GDM1 (cell line): ENCODE measurements at places on chromosomes 11 and 22.

GRCh38 chr11:134674974-134675373 lies 262.9 kb upstream of the B3GAT1 start:
- DNase-seq, result no peak

DNA sequence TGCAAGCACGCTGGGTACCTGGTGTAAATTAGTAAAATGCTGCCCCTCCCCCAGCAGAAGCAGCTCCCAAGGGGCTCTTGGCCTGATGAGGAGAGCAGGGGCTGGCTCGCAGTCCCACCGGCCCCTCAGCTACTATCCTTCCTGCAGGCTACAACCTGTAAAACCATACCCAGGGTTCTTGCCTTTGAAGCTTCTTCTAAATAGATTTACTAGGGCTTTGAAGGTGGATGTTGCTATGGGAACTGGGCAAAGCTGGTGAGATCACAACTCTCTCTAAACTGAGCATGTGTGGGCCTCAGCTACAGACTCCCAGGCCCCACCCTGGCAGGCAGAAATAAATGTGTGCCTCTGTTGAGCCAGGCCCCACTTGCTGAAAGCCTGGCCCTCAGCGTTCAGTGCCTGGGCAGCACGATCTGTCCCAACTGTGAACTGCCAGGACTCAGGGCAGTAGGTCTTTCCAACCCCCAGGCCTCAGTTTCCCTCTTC lies 18.5 kb downstream of the CD5 start:
- no peak for DNase-seq

- no peak for DNase-seq
These were observed 8.1 kb upstream of the RNF185 start for GRCh38 chr22:31151872-31152271.

- no peak for DNase-seq
These were observed 866.0 kb downstream of the BRD1 start for GRCh38 chr22:48961705-48962104.

DNA sequence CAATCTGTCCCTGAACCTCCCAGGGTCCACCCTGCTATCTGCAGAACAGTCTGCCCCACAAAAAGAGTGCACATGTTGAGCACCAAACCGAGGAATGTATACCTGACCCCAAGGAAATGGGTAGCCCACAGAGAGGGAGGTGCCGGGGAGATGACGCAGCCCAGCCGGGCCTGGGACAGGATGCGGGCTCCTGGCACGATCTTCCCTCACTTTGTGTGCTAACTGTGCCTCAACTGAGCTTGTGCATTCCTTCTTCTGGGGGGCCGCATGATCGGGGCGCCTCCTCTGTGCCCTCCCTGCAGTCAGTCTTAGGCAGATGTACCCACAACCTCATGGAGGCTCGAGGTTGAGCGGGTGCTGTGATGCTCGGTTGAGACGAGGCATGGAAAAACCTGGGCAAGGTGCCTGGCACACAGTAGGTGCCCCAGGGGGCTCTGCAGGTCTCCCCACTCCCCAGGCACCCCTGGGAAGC lies 2.4 kb downstream of the GAS2L1 start:
- no peak for DNase-seq

- no peak for DNase-seq
These were observed 3.2 kb upstream of the POGLUT3 start for GRCh38 chr11:108501396-108501795.

- no peak for DNase-seq
These were observed 3.1 kb upstream of the ADORA2A start for GRCh38 chr22:24424001-24424900.

GRCh38 chr11:69352715-69353319 lies 58.9 kb downstream of the MYEOV start:
- DNase-seq, result peak; percentile 12

GRCh38 chr11:44286911-44287310 lies 23.0 kb downstream of the ALX4 start:
- no peak for DNase-seq

DNA sequence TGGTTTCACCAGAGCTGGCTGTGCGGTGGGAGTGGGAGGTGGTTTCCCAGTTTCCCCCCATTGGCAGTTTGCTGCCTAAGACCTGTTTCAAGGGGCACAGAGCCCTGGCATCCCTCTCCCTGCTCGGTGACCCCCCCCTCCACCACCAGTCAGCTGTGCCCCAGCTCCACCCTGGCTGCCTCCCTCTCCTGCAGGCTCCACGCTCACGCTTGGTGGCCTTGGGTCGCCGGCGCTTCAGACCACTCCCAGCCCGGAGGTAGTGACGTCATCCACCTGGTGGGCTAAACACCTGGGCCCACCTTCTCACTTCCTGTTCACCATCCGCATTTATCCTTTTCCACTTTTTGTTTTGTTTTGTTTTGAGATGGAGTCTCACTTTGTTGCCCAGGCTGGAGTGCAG lies 7.8 kb downstream of the GAL start:
- no peak for DNase-seq

GRCh38 chr11:133732109-133732674 lies 113.1 kb downstream of the SPATA19 start:
- DNase-seq, result no peak

DNA sequence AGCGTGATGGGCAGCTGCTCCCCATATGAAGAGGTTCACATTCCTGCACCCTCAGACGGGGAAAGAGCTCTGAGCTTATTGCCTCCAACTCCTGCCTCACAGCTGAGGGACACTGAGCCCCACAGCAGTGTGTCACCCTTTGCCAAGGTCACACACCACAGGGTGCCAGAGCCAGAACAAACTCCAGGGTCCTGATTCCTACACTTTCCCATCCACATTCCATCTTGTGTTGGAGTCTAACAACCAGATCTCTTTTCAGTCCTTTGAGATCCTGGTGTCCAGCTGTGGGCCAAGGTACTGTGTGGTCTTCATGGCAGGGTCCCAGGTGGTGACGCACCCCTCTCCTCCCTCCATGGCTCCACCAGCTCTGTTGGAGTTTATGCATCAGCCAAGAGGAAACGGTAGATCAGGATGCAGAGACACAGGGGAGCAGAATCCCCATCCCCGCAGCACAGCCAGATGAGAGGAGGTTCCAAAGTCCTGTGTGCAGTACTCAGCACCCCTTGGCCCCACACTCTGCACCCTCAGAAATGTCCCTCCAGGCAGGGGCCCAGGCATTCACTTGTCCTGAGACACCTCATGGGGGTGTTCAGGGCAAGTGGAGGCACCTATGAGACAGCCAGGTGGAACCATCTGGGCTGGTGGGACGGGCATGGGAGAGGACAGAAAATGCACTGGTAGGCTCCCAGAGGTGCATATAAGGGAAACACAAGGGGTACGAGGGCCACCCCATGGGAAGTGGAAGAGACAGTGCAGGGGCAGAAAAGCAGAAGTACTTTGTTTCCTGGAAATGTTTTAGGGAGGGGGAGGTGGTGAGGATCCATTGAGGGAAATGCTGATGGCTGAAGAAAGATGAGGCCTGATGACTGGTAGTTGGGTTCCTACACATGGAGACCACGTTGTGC lies 32.6 kb upstream of the GNAZ start:
- no peak for DNase-seq

GRCh38 chr11:66207816-66208215 lies 60.6 kb upstream of the RAB1B start:
- DNase-seq, result no peak

DNA sequence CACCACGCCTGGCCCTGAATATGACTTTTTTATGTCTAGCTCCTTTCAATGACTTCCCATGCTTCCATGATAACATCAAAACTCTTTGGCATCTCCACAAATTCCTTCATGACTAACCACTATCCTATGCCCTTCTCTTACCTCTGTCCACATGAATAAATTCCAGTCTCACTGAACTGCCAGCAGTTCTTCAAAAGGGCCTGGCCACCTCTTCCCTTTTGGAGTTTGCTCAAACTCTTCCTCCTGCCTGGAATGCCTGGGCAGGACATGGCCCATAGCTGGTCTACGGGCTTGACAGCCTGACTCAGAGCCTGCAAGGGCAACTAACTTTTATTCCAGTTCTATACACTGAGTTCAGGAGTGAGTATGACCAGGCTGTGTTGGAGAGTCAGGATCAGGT lies 41.8 kb upstream of the ZBTB16 start:
- DNase-seq, result no peak

GRCh38 chr11:8335683-8336082 lies 72.0 kb upstream of the LMO1 start:
- DNase-seq, result no peak

- no peak for DNase-seq
These were observed 2.6 kb upstream of the APOL6 start for GRCh38 chr22:35645646-35646045.

GRCh38 chr11:5380740-5381342 lies 2.8 kb upstream of the OR51M1 start:
- DNase-seq, result peak; percentile 19

DNA sequence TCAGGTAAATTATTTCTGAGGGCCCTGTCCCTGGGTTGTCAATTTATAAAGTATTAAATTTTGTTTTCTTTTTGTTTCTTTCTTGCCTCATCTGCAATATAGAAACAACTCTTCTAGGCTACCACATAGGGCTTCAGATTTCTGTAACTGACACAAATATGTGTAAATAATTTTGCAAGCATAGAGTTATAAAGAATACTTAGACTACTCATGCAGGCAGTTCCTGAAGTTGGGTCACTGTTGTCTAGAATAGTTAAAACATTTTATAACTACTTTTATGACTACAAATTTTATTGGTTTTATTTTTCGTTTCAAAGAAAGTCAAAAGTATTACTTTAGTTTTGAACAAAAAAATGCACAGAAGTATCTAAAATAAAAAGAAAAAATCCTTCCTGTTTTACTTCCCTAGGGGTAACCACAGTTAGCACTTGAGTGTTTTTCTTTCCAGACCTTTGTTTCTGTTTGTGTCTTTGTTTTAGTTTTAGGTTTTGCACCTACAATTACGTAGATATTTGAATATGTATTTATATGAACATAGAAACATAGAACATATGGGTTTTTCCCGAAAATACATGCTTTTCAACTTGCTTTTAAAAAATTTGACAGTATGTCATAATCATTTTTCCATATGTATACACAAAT lies 12.4 kb upstream of the TMEM123 start:
- no peak for DNase-seq

DNA sequence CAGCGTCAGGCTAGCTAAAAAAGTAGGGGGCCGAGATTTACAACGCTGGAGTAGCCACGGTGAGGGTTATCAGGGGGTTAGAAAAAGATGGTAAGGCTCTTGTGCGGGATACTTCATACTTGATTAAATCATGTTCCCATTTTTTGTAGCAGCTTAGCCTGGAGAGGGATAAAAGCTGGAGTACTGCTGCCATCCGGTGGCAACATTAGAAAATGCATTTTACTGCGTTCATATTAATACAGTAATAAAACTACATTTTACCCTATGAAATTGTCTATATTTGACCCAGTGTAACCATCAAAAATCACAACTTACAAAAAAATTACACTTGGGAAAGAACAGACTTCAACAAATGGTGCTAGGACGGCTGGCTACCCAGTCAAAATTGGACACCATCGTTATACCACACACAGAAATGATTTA lies 17.3 kb downstream of the RPUSD4 start:
- DNase-seq, result no peak

DNA sequence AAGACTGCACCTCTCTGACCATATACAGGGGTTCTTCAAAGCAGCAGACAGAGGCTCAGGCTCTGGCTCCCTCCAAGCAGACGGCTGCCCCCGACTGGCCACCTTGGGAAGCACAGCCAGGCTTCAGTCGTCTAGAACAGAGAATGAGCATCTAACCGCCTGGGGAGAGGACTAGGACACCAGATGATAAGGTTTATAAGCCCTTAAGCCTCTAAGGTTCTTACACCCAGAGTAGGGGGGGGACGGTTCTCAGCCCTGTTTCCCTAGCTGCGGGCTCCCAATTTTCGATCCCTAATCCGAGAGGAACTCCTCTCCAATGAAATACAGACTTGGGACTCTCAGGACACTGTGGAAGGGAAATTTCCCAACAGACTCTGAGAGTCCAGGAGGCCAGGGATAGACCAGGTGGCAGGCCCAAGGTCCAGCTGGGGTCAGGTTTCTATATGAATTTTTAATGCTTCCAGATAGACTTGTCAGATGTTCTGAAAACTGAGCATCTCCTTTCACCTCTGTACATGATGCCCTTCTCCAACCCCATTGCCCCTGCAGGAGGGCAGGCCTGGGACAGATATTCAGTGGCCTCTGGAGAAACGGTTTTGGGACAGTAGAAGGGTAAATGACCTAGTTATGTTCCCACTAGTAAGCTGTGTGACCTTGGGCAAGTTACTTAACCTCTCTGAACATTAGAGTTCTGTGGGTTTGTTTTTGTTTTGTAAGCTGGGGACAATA lies 20.2 kb downstream of the RTN4RL2 start:
- DNase-seq, result peak; percentile 35

DNA sequence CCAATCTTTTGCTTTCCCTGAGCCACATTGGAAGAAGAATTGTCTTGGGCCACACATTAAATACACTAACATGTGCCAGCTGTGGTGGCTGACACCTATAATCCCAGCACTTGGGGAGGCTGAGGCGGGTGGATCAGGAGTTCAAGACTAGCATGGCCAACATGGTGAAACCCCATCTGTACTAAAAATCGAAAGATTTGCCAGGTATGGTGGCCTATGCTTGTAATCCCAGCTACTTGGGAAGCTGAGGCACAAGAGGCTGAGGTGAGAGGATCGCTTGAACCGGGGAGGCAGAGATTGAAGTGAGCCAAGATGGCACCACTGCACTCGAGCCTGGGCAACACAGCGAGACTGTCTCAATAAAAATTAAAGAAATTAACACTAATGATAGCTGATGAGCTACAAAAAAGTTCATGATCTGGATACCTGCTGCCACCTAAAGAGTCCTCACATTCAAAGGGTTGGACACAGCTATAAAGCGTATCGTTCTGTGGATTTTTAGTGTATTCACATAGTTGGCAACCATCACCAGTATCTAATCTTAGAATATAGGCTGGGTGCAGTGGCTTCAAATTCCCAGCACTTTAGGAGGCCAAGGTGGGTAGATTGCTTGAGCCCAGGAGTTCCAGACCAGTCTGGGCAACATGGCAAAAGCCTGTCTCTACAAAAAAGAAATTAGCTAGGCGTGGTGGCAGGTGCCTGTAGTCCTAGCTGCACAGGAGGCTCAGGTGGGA lies 3.4 kb upstream of the LDHC start:
- no peak for DNase-seq

DNA sequence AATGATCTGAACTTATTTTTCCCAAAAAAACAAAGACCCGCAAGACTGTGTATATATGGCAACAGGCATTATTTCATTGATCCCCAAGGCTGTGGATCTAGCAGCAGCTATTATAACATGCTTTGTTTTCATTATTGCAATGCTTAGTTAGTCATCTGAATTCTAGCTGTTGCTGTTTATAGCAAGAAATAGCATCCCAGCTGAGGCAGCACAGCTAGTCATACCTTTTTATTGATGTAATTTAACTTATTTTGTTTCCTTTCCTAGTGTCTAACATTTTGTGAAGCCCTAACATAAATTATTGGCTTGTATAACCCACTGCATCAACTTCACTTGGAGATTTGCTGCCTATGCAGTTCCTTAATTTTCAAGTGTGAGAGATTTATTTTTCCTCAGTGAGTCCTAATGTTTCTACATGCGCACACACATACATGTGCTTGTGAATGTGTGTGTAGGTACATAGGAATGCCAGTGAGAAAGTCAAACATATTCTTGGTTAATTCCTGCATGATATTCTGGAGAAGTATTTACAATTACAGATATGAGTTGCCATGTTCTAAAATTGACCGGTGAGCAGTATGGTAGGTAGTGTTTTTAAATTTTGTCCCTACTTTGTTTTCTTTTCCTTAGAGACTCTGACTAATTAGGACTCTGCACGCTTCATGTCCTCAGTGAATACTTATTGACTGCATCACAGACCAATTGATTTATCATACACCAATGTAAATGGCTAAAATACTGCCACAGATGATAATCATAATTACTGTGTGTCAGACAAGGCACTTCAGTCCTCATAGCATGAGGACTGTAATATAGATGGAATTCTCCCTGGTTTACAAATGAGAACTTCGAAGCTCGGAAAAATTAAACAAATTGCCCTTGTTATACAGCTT lies 119.3 kb downstream of the WNT11 start:
- no peak for DNase-seq

GRCh38 chr22:47291565-47292495 lies 529.4 kb downstream of the TBC1D22A start:
- DNase-seq, result no peak
